ENCODE measurements at places on chromosomes 7 and 10.

DNA sequence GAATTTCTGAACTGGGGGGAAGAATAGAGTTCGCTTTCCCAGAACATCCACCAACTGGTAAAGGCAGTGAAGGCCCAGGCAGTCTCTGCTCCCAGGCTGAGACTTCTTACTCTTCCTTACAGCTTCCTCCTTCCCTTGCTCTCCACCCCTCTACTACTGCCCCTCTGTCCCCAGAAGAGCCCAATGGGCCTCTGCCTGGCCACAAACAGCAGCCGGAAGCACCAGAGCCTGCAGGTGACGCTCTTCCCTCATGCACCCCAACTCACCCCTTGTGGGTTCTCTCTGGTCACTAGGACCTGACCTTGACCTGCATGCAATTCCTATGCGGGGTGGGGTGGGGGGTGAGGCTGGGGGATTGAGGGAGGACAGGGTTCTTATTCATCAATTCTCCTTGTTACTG, 16.5 kb downstream of the FAM131B start:
- no peak for DNase-seq
- peaks cover 4% of the 10 kb centered on the region for H3K27me3 ChIP-seq

DNA sequence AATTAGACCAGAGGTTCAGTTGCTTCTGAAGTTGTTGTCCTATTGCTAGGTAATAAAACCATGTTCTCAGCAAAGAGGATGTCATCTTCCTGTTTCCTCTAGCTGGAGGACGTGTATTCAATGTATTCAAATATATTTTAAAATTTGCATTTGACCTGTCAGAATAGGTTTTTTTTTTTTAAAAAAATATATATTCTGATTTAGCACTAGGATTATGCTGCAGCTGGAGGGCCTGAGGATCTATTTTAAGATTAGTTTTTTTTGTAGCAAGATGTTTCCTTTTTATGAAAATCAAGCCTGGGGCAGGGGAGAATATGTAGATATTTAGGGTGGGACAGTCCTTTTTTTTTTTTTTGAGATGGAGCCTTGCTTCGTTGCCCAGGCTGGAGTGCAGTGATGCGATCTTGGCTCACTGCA, 337.0 kb downstream of the FRMD4A start:
- peaks cover 8% of the 10 kb centered on the region for H3K4me1 ChIP-seq
- DNase-seq = no peak
- H3K36me3 ChIP-seq = no peaks in the 10 kb centered on the region

- no peaks in the 10 kb centered on the region for H3K27me3 ChIP-seq
- H3K27ac ChIP-seq = no peak overlapping the region
- no peak for DNase-seq
- H3K4me3 ChIP-seq = no peak overlapping the region
- no peaks in the 10 kb centered on the region for H3K4me1 ChIP-seq
Observed at GRCh38 chr10:65040796-65041195, 1519.6 kb downstream of the REEP3 start.

- no peaks in the 10 kb centered on the region for H3K4me1 ChIP-seq
- no peaks in the 10 kb centered on the region for H3K27me3 ChIP-seq
- H3K4me3 ChIP-seq = no peak overlapping the region
- no peaks in the 10 kb centered on the region for H3K36me3 ChIP-seq
Observed at GRCh38 chr7:117338020-117338419, 15.2 kb upstream of the WNT2 start.

GRCh38 chr10:11317936-11318670, 293.3 kb downstream of the USP6NL start:
- peaks cover 100% of the 10 kb centered on the region for H3K36me3 ChIP-seq
- H3K4me1 ChIP-seq = peaks cover 46% of the 10 kb centered on the region
- no peak overlapping the region for H3K4me3 ChIP-seq
- H3K27ac ChIP-seq = no peak overlapping the region

DNA sequence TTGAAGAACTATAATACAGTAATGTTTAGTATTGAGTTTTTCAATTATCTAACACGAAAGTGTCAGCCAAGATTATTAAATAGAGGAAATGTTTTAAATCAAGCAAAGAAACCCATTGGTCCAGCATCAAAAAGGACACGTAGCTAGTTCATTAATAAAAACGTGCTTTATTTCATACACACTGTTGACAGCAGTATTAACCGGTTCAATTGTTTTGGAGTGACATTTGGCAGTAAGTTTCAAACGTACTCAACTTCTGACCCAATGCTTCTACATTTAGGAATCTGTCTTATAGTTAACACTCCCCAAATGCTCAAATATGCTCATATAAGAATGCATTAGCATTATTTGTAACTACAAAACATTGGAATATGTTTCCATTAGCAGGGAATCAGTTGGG, 41.3 kb downstream of the SLC16A12 start:
- H3K27ac ChIP-seq = no peak overlapping the region
- peaks cover 10% of the 10 kb centered on the region for H3K27me3 ChIP-seq
- H3K4me3 ChIP-seq = no peak overlapping the region
- H3K36me3 ChIP-seq = no peaks in the 10 kb centered on the region

GRCh38 chr7:147904219-147904576, 686.4 kb upstream of the C7orf33 start:
- H3K27ac ChIP-seq = no peak overlapping the region
- no peaks in the 10 kb centered on the region for H3K36me3 ChIP-seq
- no peaks in the 10 kb centered on the region for H3K27me3 ChIP-seq
- DNase-seq = no peak
- no peak overlapping the region for H3K4me3 ChIP-seq
- H3K4me1 ChIP-seq = no peaks in the 10 kb centered on the region

DNA sequence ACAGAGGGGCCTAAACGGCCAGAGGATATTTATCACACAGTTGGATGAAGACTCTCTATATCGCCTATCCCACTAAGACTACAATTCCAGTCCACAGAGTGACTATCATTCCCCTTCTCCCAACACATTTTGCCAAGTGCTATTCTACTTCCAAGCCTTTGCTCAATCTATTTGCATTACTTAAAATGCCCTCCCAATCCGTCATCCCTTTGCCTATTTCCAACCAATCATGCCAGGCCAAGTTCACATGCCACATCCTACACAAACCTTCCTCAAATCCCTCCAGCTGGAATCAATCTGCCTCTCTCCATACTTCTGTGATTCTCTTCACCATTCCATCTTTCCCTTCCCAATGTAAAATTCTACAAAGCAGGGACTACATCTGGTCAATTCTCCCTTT, 38.2 kb downstream of the SMURF1 start:
- H3K27ac ChIP-seq = no peak overlapping the region
- no peaks in the 10 kb centered on the region for H3K27me3 ChIP-seq
- no peaks in the 10 kb centered on the region for H3K36me3 ChIP-seq
- H3K4me1 ChIP-seq = peaks cover 8% of the 10 kb centered on the region
- no peak overlapping the region for H3K4me3 ChIP-seq
- DNase-seq = no peak

DNA sequence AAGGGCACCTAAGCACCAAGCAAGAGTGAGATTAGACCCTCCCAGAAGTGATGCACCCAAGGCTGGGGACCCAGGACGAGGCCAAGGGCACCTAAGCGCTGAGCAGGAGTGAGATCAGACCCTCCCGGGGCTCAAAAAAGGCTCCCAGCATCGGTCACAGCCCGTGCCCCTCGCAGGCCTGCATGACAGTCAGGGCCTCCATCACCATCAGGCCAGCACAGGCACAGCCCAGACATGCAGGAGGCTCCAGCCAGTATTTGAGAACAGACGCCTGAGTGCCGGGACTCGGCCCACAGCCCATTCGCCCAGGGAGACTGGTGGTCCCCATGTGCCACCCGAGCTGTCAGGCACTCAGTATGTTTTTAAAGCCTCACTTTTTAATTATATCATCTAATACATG, 595.9 kb downstream of the PTPRN2 start:
- DNase-seq = no peak
- H3K4me3 ChIP-seq = no peak overlapping the region
- H3K27ac ChIP-seq = no peak overlapping the region
- H3K36me3 ChIP-seq = no peaks in the 10 kb centered on the region

DNA sequence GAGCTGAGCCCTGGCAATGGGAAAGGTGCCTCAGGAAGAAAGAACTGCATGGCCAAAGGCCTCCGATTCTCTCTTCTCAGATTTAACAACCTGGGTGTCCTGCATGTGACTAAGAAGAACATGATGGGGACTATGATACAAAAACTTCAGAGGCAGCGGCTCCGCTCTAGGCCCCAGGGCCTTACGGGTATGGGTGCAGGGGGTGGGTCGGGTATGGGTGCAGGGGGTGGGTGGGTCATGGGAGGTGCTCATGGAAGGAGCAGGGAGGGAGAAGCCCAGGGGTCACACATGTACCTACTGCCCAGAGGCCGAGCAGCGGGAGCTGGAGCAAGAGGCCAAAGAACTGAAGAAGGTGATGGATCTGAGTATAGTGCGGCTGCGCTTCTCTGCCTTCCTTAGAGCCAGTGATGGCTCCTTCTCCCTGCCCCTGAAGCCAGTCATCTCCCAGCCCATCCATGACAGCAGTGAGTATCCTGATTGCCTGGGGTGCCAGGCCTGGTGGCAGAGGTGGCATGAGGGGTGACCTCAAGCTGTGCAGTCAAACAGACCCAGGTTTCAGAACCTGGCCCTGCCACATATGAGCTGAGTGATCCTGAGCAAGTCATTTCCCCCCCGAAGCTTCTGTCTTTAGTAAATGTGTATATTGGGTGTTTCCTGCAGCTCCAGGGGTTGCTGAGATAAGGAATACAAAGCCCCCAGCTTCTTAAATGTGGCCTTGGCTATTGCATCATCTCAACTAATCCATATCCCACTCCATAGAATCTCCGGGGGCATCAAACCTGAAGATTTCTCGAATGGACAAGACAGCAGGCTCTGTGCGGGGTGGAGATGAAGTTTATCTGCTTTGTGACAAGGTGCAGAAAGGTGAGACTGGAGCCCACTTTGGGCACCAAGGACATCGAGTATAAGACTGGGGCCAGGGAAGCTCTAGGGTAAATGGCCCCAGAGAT, 2.0 kb downstream of the NFKB2 start:
- peaks cover 71% of the 10 kb centered on the region for H3K4me1 ChIP-seq
- DNase-seq = no peak
- H3K27me3 ChIP-seq = no peaks in the 10 kb centered on the region
- peak overlapping the region; percentile 97 for H3K27ac ChIP-seq

GRCh38 chr7:92569137-92569536, 21.1 kb downstream of the FAM133B start:
- no peaks in the 10 kb centered on the region for H3K27me3 ChIP-seq
- peaks cover 78% of the 10 kb centered on the region for H3K36me3 ChIP-seq
- DNase-seq = no peak
- H3K4me3 ChIP-seq = no peak overlapping the region
- no peak overlapping the region for H3K27ac ChIP-seq

DNA sequence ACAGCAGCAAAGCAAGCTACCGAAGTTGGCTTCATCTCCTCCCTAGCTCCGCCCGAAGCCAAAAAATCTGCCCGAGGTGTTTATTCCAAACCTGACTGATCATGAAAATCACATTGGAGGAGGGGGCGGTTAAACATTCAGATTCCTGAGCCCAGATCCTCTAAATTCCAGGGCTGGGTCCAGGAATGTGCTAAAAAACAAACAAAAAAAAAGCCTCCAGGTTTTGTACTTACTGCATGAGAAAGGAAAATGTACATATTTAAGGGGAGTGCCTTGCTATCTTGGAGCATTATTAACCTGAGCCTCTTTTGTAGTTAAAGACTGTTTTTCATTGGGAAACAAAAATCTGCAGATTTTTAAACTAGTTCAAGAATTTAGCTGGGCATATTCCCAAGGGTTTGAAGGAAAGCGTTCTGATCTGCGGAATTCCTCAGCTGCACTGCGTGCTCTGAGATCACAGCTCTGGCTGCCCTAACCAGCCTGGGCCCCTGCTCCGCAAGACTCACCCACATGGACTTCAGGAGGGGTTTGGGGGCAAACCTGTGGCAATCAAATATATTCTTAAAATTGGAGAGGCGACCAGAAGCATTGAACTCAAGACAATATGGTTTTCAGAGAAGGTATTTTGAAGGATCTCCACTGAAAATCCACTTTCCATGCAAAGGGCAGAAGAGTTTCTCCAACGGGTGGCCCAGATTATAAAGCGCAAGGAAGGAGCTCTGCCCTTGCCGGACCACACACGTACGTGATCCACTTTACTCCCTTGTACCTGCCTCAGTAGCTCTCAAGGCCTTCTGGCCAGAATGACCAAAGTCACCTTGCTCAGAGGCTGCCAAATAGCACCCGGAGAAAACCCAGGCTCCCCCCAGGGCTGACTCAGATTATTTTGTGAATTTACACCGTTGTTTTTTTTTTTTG, 10.0 kb upstream of the TNS3 start:
- H3K27me3 ChIP-seq = no peaks in the 10 kb centered on the region
- H3K4me3 ChIP-seq = no peak overlapping the region
- DNase-seq = no peak
- no peak overlapping the region for H3K27ac ChIP-seq
- no peaks in the 10 kb centered on the region for H3K4me1 ChIP-seq
- no peaks in the 10 kb centered on the region for H3K36me3 ChIP-seq

- H3K4me1 ChIP-seq = no peaks in the 10 kb centered on the region
- no peaks in the 10 kb centered on the region for H3K36me3 ChIP-seq
- no peak for DNase-seq
- no peaks in the 10 kb centered on the region for H3K27me3 ChIP-seq
- H3K4me3 ChIP-seq = no peak overlapping the region
Observed at GRCh38 chr7:80318081-80318480, 183.4 kb downstream of the GNAI1 start.

- H3K27me3 ChIP-seq = no peaks in the 10 kb centered on the region
- no peak for DNase-seq
- H3K4me1 ChIP-seq = no peaks in the 10 kb centered on the region
- no peak overlapping the region for H3K4me3 ChIP-seq
- H3K27ac ChIP-seq = no peak overlapping the region
Observed at GRCh38 chr10:112332509-112333228, 41.2 kb upstream of the ACSL5 start.
